ENCODE measurements at places on chromosomes 3 and 15.

DNA sequence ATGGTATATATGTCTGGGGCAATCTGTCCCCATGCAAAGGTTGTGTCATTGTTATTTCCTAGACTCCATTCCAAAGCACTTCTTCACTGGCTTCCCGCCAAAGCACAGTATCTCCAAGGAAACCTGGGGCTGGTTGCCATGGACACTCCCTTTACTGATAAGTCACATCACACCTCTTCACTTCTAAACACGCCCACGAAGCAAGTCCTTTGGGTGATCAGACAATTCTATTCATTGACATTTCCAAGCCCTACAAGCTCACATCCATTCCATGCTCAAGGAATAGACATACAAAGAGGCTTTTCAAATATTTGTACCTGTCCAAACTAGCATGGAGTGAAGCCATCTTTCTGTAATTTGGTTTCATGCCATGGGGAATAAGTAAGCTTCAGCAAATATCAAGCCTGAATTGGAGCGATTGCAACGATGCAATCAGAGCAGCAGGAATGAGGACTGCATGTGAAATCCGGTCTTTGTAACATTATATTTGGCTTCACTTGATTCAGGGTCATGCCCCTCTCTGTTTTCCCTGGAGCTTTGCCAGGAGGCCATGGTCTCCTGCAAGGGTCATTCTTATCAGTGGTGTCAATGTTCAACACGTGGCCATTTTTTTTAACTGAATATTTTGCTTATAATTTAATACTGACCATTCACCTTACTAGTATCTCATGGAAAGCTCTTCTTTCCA is 201.6 kb upstream of the TMC3 start:
- peak; percentile 42 for DNase-seq

DNA sequence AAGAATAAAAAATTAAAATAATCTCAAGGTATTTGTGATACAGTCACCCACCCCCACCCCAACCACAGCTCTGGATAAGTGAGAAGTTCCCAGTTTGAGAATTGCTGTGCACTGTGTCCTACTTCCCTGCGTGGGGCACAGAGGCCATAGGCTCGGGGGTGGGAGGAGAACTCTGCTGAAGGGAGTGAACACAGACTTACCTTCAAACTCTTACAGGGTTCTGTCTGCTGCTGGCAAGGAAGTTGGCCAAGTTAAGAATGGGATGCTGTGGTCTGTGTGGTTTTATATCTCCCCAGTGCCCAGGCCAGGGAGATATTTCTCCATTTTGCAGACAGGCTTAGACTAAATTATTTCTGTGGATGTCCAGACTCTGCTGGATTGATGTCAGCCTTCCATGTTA is 37.6 kb downstream of the SPTSSB start:
- no peak for DNase-seq

DNA sequence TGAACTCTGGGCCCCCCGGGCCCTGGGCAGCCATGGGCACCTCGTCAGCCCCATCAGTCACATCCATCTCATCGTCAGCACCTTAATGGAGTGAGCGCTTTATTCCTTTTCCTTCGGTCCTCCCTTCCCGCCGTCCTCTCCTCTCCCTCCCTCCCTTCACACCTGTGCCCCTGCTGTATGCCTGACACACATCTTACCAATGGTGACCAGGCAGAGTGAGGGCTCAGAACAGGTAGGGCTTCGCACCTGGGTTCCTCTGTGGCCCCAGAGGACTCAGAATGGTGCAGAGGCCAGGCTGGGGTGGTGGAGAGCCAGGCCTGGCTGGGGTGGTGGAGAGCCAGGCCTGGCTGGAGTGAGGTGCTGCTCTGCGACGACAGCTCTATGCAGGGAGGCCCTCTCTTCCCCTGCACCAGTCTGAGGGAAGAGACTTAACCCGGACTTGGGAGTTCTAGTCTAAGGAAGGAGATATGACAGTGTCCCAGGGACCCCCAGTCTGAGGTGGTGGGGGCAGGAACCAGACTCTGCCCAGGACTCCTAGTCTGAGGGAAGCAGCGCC is 11.6 kb downstream of the C15orf39 start:
- DNase-seq: no peak

DNA sequence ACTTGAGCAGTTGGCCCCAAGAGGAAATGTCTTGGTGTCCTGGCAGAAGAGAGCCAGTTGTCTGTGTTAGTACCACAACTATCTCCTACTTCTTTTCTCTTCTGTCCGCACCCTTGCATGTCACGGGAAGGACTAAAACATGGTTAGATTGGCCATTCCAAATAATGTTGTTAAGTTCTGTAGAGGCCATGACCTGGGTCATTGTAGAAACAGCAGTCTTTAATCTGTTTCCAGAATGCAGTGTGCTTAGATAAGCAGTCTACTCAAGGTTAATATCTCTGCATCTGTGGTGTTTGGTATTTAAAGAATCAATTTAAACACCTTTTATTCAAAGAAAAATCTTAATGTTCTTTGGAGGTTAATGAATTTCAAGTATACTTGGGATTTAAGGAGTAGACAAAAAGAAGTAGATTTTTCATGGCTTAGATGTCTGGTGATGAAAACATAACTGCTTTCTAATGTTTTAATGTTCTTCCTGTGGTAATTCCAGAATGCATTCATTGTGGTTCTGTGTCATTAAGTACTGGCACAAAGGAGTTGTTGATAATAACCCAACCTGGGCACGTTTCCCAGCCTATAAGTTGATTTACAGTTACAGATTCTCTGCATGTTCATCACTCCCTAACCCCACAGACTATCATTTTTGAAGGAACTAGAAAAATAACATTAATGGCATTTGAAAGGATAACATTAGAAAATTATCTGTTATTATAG is 58.9 kb downstream of the TMEM108 start:
- DNase-seq: no peak

DNA sequence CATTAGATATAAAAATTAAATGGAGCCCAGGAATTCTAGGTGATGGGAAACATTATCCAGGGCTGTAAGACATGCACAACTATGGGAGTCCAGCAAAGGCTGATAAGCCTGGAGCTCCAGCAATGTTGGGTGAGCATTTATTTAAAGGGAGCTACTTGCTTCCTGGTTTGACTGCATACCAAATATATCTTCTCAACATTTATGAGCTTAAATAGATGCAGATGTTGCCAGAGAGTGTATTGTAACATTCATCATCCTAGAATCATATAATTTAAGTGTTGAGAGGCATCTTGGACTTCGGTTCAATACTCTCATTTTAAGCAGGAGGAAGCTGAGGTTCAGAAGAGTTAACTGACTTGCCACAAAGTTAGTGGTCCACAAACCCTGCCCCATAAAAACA is 12.2 kb upstream of the POLR2M start:
- DNase-seq: no peak

- DNase-seq: no peak
These were observed 71.7 kb upstream of the TMEM115 start for GRCh38 chr3:50430950-50431435.

DNA sequence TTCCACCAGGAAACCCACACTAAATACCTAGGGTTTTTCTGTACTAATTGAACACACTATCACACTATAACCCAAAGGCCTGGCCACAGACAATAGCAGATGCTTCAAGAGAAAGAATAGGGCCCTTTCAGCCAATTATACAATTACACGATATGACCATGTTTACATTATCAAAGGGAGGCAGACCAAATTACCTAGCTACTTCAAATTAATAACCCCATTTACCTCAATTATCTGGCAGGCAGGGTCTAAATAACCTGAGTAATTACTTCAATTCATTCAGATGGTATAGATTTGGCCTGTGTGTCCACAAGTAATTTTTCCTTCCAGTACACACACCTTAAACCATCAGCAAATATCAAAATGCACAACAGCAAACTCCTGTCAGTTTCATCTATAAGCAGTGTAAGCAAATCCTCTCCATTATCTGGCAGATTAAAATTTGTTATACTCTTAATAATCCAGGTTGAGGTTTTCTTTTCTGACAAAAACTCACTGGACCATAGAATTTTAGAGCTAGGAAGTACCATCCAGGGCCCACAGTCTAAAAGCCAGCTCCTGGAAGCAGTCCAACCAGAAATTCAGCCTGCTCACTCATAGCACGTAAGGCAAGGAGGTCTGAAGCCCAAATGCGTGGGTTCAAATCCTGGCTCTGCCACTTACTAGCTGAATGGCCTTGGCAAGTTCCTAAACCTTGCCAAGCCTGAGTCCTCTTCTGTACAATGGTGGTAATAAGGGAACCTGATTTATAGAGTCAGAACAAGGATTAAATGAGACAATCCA is 51.8 kb downstream of the RFTN1 start:
- DNase-seq: no peak

- DNase-seq: no peak
These were observed 59.6 kb downstream of the ABTB1 start for GRCh38 chr3:127732303-127732702.

DNA sequence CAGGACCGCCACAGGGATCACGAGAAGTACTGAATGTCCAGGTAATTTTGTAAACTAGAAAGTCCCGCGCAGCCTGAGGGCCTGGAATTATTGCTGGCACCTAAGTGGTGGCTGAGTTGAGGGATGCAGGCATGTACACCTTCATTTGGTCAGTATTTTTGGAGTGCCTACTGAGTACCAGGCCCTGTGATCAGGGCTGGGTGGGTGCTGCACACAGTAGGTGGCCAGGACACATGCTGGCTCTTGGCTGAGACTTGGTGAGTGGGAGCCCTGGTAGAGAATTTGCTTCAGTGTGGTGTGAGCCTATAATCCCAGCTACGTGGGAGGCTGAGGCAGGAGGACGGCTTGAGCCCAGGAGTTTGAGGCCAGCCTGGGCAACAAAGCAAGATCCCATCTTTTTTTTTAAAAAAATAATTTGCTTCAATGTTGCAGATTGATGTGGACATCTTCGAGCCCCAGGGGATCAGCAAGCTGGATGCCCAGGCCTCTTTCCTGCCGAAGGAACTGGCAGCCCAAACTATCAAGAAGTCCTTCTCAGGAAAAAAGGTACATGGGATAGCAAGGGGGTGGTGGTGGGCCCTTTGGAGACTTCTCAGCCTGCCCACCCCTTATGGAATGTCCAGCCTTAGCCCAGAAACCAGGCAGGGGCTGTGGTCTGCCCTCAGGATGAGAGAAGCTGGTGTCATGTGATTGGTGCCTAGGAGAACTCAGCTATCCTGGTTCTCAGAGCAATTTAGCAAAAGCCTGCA is 2.6 kb downstream of the ITIH1 start:
- no peak for DNase-seq

GRCh38 chr15:97728791-97729190 is 231.7 kb upstream of the ARRDC4 start:
- DNase-seq: no peak

DNA sequence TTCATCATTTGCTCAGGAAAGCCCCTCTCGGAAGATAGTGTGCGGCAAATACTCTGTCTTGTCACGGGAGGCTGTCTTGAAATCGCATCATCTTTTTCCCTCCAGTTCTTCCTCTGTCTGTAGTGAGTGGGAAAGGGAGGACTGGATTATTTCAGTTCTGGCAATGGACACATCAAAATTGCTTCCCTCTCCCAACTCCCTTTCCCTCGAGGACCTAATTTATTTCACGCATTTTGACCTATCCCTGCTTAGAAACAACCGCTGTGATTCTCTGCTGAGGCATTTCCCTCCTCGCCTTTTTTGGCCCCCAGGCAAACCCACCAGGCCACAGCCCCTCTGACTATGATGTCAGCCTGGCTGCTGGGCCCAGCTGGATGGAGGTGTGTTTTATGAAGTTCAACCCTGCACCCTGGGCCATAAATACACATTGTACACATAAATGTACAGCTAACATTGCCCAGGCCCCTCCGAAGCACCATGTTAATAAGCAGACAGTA is 138.7 kb upstream of the LRTM1 start:
- no peak for DNase-seq

DNA sequence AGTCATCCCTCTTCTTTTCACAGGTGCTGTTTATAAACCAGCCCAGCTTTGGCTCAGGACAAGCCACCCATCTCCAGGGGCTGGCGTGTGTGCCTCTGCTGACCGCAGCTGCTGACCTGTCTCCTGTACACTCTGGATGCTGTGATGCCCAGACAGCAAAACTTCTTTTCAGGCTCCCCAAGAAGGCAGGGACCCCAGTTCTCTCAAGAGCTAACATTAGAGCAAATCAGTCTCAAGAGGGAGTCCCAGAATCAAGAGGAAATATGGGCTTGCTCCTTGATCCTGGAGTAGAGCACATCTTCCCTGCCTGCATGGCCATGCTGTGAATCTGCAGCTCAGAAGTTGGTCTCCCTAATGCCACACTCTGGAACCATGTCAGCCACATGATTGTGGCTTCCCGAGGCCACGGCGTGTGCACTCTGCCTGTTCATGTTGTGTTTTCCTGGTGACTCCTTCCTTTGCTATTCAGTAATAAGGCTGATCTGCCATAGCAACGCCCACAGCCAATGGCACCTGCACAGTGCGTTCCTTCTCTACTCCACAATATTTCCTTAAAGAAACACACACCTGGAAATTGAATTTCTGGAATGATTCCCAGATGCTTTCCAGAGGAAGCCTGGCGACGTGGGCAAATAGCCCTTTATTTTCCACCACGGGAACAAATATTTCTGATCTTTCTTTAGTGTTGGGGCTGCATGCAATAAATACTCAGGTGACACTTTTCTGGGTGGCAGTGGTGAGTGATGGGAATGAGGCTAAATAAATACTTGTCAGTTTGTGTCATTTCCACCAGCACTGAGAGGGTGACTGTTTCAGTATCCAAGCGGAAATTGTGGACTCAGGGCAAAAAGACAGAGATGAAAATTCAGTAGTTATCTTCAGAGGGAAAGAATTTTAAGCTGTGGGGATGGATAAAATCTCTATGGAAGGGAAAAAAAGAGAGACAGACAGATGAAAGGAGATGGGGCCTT is 21.9 kb upstream of the THSD4 start:
- DNase-seq: peak; percentile 79

- DNase-seq: no peak
These were observed 50.4 kb downstream of the GPR171 start for GRCh38 chr3:151152455-151153079.

DNA sequence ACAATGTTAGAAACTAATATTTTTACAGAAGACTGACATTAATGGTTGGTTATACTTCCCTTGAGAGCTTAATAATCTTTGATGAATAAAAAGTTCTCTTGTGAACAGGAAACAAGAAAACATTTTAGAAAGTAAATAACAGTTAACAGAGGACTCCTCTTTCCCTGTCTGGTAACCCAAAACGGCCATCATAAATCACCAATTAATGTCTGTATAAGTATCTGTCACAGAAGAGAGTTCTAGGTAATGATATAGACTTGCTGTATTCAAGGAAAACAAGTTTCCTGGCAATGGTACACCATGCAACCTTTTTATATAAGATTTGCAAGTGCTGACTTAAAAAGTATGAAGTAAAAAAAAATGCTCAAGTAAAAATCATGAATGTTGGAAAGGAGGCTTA is 426.7 kb downstream of the SOX2 start:
- DNase-seq: no peak

- peak; percentile 19 for DNase-seq
These were observed 225.8 kb downstream of the CGGBP1 start for GRCh38 chr3:87833039-87833377.

GRCh38 chr15:101090428-101090790 is 161.4 kb downstream of the CHSY1 start:
- no peak for DNase-seq

- DNase-seq: no peak
These were observed 105.8 kb downstream of the P3H2 start for GRCh38 chr3:190014940-190015339.
